Right lung (tissue), 10 donors: ENCODE measurements at places on chromosomes 3 and 15. TPM values are rescaled to one million over a fixed set of nuclear protein-coding genes. Genes with fewer than 3 reads are reported as not detected.

DNA sequence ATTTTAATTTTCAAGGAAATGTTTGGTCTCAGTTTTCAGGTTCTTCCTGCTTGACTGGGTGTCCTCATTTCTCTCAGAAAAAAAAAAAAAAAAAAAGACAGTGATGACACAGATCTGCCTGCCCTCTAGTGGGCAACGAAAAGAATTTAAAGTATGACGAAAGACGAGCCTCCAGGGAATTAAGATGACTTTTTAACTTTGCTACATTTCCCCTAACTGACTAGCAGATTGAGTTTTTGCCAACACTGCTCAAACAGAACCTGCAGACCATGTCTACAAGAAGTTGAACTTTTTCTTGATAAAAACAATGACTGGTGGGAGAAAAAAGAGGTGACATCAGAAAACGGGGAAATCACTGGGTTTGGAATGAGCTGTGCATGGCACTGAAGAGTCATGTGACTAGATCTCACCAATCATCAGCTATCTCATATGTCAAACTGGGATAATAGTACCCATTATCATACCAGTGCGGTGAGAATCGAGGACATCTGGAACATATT, 40.8 kb downstream of the EOMES start:
- peak; percentile 63 for DNase-seq

- DNase-seq: no peak
These were observed 454.7 kb downstream of the PYDC2 start for GRCh38 chr3:191915712-191916111.

GRCh38 chr3:150324788-150325187, 83.3 kb upstream of the TSC22D2 start:
- no peak for DNase-seq

Gene GOLGA6A
- polyA plus RNA-seq: 0.86 TPM

- DNase-seq: no peak
These were observed 30.6 kb downstream of the VEPH1 start for GRCh38 chr3:157472648-157473047.

DNA sequence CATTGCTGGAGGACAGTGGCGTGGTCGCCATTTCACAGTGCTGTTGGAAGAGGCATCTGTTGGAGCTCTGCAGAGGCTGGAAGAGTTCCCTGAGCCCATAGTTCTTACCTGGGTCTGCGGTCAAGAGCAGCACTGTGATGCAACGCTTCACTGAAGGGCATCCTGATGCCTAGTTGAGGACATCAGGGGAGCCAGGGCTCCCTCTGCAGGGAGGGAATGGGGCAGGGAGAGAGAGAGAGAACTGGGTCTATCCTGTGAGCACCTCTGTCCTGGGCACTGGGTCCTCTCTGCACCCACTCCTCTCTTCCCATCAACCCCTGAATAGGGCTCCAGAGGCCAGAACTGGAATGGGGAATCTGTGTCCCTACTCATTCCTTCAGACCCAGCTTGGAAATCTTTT, 23.9 kb upstream of the MOBP start:
- no peak for DNase-seq

DNA sequence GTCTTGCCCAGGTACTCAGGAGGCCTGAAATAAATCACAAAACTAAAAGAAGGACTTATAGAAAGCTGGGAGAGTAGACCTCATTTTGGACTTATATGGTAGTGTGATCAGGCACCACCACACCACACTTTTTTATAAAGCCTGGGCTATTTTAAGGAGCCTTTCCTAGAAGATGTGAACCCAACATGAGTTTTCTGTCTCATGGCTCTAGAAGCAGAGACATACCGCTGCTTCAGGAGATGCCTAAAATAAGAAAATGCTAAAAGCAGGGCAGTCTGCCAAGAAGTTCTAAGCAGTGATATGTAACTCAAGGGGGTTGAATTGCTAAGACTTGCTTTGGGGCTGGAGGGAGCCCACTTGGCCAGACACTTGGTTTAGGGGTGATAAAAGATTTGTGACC, 49.6 kb downstream of the SUMF1 start:
- DNase-seq: peak; percentile 19

DNA sequence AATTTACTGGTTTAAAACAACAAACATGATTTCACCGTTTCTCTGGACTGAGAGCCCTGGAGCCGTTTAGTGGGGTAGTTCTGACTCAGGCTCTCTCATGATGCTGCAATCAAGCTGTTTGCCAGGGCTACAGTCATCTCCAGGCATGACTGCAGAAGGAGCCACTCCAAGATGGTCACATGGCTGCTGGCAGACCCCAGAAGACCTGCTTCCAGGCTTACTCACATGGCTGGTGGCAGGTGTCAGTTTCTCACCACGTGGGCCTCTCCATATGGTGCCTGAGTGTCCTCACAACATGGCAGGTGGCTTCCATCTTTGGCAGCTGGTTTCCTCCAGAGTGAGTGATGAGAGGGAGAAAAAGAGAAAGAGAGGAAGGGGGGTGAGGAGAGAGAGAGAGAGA, 378.3 kb upstream of the RGMA start:
- no peak for DNase-seq

Gene BCHE
- polyA plus RNA-seq: 44.8 TPM

Gene SCAANT1
- 1.6 TPM for polyA plus RNA-seq

Gene ANKUB1
- 0.25 TPM for polyA plus RNA-seq

Gene COX17
- polyA plus RNA-seq: 32.8 TPM

DNA sequence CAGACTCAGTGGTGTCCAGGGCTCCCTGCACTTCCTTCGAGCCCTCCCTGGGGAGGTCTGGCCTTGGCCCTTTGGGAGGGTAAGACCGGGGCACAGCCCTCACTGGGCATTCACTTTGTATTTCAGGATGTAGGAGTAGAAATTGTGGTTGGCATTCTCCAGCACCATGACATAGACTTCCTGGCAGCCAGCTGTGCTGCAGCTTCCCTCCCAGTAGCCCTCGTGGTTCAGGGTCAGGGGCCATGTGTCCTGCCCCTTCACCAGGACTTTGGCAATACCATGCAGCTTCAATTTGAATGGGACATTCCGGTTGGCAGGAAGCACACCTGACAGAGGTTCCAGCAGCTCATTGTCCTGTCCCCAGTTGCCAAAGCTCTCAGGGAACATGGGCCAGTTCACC, 47.3 kb downstream of the KY start:
- DNase-seq: no peak

Gene NRROS
- polyA plus RNA-seq: 7.8 TPM

Gene UCN2
- polyA plus RNA-seq: 0.33 TPM

DNA sequence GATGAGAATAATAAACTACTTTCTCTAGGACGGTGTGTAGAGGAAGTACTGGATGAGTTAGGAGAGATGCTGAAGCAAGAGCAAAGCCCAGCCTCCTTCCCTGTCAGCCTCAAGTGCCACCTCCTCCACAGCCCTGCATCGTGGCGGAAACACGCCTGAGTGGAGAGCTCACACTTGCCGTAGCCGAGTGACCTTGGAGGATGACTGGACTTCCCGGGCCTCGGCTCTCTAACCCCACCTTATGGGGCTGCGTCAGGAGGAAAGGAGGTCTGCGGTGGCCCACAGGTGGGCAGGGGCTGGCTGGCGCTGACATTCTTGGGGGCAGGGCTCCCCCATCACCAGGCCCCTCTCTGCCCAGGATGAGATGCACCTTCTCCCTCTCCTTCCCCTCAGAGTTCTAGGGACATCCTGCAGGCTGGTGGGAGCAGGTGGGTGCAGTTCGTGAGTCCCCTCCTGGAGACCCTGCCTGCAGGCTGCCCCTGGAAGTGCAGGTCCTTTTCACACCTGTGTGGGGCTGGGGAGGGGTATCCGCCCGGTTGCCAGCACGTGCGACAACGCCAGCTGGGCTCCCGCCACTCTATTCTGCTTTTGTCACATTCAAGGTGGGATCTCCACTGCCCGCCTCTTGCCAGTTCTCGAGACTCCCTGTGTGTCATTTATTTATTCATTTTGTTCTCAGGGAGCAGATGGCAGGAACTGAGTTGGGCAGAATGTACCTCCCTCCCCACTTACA, 175.2 kb downstream of the MEGF11 start:
- no peak for DNase-seq
